ENCODE measurements at places on chromosomes 7 and 10.

- no peak for DNase-seq
Observed at GRCh38 chr10:79022565-79023230, 46.1 kb upstream of the ZMIZ1 start.

GRCh38 chr7:15932318-15932717, 245.8 kb upstream of the MEOX2 start:
- no peak for DNase-seq

GRCh38 chr10:59109826-59110225, 66.6 kb upstream of the PHYHIPL start:
- no peak for DNase-seq

DNA sequence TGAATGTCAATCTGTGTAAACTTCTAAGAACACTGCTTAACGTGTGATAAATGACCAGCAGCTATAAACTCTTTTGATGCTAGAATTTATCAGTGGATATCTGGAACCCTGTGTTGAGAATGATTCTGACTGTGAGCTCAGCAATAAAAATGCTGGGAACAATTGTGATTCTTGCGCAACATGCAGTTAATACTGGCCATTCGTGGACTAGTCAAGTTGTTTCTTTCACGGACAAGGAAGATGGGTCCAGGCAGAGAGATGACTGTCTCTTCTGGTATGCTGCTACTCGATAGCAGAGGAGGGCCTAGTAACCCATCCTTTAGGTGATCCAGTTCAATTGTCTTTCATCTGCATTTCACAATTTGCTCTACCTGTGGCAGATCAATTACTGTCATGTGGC, 394.8 kb upstream of the IGFBP3 start:
- DNase-seq = no peak

DNA sequence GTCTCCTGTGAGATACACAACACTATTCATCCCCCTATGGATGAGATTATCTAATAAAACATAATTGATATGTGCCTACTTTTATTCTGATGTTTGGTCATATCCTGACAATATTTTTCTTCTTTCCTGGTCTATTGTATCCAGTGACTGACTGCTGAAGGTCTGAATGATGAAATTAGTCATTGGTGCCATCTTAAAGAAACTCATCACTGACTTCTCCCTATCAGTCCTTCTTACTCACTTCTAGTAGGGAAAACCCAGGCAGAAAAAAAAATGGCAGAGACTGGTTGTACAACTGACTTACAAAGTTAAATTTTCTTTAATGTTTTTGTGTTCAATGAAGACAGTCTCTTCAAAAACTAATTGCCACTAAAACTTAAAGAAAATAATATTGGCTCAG, 377.4 kb downstream of the HTR7 start:
- no peak for DNase-seq

GRCh38 chr7:77315182-77315591, 101.0 kb downstream of the GSAP start:
- no peak for DNase-seq

DNA sequence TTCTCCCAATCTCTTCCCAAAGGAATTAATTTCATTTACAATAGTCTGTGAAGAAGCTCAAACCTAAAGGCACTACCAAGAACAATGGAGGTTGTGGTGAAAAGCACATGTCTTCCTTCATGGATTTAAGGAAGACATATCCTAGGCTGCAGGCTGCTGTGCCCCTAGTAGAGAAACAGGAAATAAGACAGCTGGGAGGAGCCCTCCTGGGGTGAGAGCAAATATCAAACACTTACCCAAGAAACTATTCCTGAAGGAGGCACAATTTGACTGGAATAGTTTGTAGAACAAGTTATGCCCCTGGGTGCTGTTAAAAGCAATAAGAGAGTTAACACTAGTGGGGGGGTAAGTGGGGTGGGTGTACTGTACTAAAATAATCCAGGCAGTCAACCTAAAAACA, 30.1 kb downstream of the PDZD8 start:
- DNase-seq = no peak

- no peak for DNase-seq
Observed at GRCh38 chr10:49191349-49191748, 3.2 kb upstream of the TMEM273 start.

DNA sequence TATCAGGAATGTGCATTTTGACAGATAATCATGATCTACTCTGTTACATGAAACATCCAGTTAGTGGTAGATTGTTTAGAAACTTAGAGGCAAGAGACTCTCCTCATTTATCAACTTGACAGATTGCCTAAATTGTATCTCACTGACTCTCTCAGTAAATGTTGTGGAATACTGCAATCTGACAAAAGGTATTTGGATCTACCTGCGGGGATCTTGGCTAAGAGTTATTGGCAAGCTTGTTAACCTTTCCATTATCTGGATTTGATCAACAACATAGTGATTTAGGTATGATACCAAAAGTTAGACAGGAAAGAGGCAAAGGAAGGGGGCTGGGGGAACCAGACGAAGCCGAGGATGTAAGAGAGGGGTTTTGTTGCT, 2.0 kb downstream of the VSTM2A start:
- no peak for DNase-seq

GRCh38 chr10:113425541-113425951, 127.3 kb upstream of the HABP2 start:
- DNase-seq = no peak

DNA sequence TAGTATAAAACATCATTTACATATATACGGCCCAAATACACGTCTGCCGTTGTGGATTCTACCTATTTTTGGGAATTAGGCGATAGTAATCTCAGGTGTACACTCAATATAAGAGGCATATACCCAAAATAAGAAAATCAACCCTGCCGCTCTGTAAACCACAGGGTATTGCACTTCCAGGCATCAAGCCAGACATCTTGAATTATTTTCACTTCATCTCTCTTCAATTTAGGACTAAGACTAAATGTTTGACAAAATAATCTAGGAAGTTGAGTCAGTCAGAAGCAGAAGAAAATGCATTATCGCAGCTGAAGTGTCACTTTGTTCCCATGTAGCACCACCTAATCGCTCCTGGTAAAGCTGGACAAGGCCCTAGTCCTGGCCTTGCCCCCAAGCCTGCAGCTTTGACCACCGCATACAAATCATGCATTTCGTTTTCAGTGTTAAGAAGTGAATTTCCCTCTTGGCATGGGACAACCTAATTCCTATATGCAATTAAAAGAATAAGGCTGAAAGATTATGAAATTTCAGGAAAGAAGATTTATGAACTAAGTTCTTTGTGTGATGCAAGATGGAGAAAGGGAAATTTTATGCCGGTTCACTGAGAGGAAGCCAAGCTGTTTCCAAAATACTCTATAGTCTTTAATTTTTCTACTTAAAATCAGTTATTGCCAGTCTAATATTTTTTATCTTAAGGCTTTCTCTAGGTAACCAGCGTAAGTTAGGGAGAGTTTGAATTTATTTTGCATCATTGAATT, 26.0 kb downstream of the CABCOCO1 start:
- no peak for DNase-seq

DNA sequence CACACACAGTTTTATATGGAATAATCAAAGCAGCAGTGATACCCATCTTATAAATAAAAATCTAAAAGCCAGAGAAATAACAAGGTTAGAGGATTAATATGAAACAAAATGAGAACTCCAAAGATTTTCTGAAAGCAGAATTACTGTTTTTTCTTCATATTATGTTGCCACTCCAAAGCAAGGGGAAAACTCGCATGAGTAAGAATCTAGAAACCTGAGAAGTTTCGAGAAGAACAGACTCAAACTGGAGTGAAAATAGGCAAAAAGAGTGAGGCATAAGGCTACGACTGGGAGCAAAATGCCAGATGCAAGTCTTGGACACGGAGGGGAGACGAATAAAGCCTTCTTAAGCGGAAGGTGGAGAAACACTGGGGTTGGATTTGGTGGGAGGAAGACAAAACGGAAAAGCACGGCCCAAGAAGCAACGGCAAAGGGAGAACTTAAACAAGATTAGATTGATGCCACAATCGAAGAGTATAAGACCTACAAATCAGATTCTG, 923 bp downstream of the TNPO3 start:
- no peak for DNase-seq

- no peak for DNase-seq
Observed at GRCh38 chr7:132837529-132837928, 244.4 kb downstream of the CHCHD3 start.

DNA sequence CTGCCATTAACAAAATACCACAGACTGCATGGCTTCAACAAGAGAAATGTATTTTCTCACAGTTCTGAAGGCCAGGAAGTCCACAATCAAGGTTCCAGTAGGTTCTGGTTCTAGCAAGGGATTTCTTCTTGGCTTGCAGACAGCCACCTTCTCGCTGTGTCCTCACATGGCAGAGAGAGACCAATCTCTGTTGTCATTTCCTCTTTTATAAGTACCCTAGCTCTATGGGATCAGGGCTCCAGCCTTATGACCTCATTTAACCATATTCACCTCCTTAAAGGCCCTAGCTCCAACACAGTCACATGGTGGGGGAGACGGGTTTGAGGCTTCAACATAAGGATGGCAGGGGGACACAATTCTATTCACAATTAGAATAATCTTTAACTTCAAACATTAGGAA, 23.6 kb downstream of the ABI1 start:
- no peak for DNase-seq

DNA sequence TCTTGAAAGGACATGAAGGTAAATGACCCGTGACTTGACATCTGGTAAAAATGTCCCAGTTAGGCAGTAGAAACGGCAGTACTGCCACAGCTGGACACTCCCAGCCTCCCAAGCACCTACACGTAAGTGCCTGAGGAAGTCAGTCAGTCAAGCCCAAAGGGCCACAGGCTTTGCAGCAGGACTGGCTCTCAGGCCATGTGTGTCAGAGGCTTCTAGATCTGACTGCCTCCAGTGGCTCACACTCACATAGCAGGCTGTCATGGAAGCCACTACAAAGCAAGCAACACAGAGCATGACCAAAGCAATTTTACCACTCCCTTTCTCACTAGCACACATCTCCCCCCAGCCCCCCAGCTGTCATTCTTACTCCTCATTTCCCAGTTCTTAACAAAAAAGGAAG, 17.8 kb upstream of the CCNJ start:
- DNase-seq = no peak

DNA sequence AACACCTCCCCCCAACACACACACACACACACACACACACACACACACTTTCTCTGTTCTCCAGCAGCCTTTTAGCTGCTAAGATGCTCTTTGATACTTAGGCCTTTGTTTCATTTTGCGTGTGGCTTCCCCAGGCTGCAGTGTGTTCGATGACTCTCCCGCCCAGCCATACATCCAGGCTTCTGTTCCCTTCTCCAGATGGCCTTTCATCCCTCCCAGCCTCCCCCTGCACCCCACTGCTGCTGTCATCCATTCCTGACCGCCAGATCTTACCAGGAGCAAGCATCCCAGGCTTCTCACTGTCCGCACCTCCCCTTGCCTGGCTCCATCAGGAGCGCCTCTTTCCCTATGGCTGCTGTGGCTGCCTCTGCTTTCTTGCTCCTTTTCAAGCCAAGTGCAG, 77.8 kb upstream of the PPIF start:
- no peak for DNase-seq

DNA sequence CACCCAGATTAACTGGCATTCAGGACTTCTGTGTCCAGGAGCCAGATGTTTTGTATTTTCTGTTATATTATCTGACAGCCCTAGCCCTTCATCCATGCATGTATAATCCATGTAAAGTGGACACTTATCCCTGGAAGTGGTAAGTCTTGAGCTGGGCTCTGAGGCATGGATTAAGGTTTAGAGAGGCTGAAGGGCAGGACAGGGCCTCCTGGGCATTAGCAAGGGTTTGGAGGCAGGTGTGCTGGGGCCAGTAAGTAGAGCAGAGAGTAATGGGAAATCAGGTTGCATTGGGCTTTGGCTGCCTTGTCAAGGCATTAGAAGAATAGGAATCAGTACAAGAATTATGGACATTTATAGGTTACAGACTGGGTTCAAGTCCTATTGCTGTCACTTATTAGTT, 138.0 kb downstream of the DYNC1I1 start:
- DNase-seq = no peak

All from activated T-cell treated with anti-CD3 and anti-CD28 coated beads, Interleukin-2, amount 50 U/mL, for 24 hours (primary cell).